Astrocyte of the hippocampus (primary cell): ENCODE measurements at places on chromosomes 3 and 15.

DNA sequence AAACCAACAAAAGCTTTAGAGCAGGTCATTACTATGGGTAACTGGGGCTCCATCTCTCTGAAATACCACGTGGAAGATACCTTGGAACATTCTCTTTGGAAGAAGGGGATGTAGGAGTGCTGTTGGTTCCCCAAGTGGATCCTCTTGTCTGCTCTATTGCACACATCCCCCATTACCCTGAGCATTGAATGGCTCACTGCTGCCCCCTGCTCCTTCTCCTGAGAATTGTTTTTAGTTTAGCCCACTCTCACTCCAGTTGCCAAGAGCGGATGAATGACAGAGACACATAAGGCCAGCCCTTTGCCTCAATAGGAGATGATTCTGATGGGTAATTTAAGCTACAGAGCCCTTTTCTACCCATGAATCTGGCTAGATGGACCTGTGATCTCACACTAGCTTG, 135.6 kb upstream of the SUCLG2 start:
- peak; percentile 38 for DNase-seq

GRCh38 chr3:102225407-102226132, 209.2 kb upstream of the ZPLD1 start:
- DNase-seq, result peak; percentile 81

- peak; percentile 59 for DNase-seq
Observed at GRCh38 chr15:80850941-80851451, 71.8 kb downstream of the CEMIP start.

DNA sequence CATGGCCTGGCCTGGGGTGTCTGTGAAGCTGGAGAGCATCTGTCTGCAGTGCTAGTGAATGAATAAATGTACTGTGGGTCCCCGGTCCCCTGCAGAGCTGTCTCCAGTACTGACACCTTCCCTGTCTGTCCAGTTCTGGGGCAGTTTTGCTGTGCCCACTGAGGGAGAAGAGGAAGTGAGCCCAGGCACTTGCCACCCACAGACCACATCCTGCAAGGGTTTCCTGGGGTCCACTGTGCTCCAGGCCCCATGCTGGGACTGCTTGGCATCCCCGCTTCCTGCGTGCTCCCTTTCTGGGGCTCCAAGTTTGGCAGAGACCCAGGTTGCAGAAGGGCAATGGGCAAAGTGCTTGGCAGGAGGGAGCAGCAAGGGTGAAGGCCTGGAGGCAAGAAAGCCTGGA, 4.9 kb upstream of the SLC6A6 start:
- DNase-seq, result no peak

- DNase-seq, result no peak
Observed at GRCh38 chr3:156351783-156352182, 203.1 kb downstream of the SSR3 start.

DNA sequence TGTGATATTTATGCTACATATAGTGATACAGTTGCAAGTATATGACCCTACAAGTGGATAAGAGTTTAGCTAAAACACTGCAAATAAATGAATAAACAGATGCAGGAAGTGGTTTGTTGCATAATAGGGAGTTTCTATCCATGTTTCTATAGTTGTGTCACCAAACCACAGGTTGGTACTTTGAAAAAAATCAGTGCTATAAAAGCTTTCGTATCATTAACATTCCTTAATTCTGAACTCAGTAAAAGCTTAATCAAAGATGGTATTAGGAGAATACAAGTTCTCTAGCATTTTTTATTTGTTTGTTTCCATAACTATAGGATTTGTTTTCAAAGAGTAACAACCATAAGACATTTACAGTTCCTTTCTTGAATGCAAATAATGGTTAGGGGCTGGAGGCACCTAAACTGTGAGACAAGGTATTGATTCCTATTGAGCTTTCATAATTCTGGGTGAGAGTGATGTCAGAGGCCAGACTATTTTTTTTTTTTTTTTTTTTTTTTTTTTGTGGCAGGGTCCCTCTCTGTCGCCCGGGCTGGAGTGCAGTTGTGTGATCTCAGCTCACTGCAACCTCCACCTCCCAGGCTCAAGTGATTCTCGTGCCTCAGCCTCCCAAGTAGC, 29.6 kb downstream of the CPOX start:
- peak; percentile 60 for DNase-seq

DNA sequence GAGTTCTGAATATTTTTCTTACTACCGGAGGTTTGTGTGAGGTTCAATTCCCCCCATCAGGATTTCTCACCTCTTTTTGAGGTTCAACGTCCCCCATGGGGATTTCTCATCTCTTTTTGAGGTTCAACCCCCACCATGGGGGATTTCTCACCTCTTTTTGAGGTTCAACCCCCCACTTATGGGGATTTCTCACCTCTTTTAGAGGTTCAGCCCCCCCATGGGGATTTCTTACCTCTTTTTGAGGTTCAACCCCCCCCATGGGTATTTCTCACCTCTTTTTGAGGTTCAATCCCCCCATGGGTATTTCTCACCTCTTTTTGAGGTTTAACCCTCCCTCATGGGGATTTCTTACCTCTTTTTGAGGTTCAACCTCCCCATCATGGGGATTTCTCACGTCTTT, 26.3 kb downstream of the NDUFB4 start:
- no peak for DNase-seq

DNA sequence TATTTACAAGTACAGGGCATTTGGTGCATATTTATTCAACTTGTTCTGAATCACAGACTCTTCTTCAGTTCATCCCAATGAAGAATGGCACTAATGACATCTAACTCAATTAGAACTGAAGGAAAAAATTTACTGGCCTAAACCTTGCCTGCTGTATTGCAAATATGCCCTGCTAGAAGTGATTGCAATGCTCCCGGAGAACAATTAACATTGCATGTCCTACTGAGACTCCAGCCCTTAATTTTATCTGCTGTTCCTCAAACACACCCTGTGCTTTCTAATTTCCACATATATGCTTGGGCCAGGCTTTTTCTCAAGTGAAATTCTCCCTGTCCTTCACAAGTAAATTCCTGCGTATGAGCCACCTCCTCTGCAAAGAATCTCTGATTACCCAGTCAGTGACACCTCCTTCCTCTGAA, 8.3 kb downstream of the ACKR4 start:
- peak; percentile 33 for DNase-seq

- DNase-seq, result peak; percentile 61
Observed at GRCh38 chr15:90765966-90766365, 48.8 kb downstream of the BLM start.

- DNase-seq, result no peak
Observed at GRCh38 chr15:89823836-89824606, 9.4 kb upstream of the ANPEP start.

DNA sequence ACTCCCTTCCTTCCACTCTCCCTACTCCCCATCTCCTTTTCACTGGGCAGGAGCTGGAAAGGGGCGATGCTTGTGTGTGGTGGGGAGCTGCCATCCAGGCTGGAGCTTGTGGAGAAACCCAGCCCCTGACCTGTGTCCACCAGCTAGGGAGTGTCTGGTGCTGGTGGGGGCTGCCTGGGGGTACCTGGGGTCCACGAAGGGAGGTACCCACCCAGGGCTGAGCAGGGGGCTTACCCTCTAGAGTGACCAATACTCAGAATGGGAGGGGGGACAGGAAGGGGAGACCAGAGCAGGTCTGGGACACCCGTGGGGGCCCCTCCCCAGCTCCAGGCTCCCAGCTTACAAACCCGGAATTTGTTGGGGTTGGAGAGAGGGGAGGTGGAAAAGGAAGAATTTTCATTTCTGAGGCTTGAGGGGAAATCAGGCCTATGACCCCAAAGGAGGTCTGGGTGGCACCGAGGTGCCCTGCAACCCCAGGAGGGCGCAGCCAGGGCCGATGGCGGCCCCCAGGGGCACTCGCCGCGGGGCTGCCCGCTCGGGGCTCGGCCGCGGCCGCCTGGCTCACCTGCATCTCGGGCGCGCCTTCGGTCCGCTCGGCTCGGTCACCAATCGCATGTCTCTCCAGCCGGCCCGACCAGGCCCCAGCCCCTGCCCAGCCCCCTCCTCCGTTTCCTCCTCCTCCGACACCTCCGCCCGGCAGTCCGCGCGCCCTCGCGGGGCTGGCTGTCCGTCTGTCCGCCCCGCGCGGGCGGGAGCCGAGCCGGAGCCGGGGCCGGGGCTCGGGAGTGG, 773 bp downstream of the LINGO1 start:
- peak; percentile 28 for DNase-seq

GRCh38 chr3:105729667-105730066, 139.1 kb downstream of the CBLB start:
- no peak for DNase-seq

DNA sequence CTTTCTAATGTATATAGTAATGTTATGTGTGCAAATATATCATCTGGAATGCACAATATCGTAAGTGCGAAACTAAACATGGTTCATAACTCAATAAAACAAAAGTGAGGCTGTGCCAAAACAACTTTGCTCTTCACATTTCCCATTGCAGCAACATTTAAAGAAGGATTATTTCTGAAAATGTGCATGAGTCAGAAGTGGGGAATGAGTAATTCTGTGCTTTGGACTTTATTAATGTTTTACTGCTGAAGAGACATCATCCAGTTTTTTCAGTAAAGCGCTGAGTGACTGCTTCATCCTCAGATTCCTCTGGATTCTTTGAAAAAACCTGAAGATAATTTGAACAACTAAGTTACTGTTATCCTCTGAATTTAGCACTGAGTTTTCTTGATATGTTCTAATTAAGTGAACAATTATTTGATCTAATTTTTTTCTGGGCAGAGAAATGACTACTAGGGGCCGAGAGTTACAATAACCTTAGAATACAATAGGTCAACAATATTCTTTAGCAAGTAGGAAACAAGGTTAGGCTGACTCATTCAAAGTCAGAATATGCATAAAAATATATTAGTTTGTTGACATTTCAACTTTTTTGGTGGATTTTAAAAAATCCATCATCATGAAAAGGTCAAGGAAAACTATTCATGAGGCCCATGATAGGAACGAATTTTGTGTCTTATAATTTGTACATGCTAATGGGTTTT, 20.0 kb upstream of the PLCL2 start:
- peak; percentile 59 for DNase-seq

DNA sequence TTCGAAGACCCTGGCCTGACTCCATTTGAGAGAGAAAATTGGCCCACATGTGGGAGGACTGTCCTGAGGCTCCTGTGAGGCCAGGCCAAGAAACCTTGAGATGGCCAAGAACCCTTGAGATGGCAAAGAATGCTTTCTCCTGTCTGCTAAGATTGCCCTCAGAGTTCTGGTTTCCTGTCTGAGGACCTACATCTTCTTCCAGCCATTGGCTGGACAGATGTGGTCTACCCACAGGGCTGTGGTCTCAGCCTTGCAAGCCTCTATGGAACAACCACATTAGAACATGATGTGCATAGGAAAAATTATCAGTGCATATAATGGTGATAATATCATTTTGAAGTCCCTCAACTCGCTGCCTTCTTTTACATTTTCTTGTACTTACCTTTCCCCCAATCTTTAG, 10.8 kb upstream of the RASA2 start:
- DNase-seq, result peak; percentile 10

GRCh38 chr15:88472225-88472624, 4.7 kb downstream of the MRPS11 start:
- DNase-seq, result no peak

- DNase-seq, result peak; percentile 80
Observed at GRCh38 chr3:140942221-140943104, 827 bp downstream of the SLC25A36 start.

DNA sequence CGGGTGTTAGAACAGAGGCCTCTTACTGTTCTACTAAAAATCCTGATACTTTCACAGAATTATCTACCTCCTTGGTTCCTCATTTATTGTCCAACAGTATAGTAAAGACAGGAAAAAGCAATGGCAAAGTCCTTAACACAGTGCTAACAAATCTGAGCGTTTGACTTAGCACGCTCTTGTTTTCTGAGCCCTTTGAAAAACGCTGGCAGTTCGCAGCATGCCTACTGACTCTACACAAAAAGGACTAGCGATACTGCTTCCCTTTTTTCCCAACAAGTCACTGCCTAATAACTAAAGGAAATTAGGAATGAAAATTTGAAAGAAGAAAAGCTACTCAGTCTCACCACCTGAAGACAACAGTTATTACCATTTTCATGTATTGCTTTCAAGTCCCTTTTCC, 34.8 kb upstream of the CEMIP start:
- peak; percentile 47 for DNase-seq

DNA sequence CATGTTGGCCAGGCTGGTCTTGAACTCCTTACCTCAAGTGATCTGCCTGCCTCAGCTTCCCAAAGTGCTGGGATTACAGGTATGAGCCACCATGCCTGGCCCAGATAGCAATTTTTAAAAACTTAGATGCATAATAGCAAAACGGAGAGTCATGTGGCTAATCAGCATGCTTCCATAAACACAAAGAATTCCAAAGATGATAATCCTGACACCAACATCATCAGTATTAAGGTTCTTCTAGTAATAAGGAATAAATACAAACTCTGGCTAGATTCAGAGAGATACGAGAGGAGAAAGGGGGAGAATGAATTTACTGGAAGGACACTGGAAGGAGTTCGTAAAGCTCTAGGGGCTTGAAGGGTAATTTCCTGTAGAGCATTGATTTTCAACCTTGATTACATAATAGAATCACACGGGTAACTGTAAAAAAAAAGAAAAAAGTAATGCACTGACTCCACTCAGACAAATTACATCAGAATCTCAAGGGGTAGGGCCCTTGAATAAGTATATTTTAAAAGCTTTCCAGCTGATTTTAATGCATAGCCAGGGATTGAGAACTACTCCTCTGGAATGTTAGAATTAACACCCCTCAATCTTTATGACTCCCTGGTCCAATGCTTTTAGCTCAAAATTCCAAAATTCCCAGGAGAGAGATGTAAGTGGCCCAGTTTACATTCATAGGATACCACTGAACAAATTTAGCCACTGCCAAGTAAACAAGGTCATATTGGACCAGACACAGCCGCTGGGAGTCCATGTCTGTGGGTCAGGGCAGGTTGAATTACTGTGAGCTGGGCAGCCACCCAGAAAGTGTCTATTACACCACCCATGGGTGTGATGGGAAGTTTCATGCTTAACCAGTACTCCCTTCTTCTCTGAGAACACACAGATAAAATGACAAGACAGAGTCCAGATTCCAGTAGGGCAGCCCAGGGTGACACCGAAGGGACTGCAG, 243.9 kb downstream of the TBL1XR1 start:
- DNase-seq, result no peak

DNA sequence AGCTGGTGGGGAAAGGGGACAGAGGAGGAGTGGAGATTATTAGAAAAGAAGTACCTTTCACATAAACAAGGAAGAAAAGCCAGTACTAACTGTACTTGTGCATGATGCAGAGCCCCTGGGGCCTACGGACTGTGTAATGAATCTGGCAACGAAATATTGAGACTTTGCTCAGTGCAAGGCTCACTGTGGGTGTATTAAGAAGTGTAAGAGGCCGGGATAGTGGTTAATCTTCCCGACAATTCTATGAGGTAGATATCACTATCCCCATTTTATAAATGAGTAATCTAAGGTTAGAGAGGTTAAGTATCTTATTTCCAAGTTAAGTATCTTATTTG, 89.5 kb downstream of the WDR76 start:
- DNase-seq, result no peak
